ENCODE measurements at places on chromosomes 7 and 10. TPM values are rescaled to one million over a fixed set of nuclear protein-coding genes. Genes with fewer than 3 reads are reported as not detected.

The PNLIPRP3 gene
- not detected for total RNA-seq

The NOS3 gene
- total RNA-seq: 4.0 TPM

- no peak overlapping the region for H3K4me3 ChIP-seq
- H3K36me3 ChIP-seq: no peaks in the 10 kb centered on the region
- no peak overlapping the region for H3K27ac ChIP-seq
- H3K4me1 ChIP-seq: no peaks in the 10 kb centered on the region
Observed at GRCh38 chr7:3244241-3244814, 56.7 kb upstream of the SDK1 start.

DNA sequence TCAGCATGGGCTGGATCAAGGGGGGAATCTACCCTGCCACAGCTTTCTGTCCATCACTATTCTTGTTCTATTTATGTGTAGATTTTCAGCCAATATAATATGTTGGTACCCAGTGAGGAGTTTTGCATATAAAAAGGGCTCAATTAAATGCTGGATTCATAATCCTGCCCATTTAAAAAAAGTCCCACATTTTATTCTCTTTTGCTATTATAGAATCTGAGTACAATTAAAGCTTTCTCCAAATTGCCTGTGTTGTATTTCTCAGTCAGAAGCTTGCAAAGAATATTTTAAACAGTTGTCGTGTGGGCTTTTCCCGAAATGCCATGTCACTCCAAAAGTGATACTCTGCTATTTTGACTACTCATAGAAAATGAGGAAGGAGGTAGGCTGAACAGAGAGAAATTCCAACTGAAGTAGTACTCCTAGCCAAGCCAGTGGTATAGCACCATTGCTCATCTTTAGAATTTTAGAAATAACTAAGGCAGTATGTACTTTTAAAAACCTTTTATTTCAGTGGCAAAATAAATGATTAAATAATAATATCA is 108.3 kb upstream of the HDAC9 start:
- no peaks in the 10 kb centered on the region for H3K36me3 ChIP-seq
- no peak overlapping the region for H3K4me3 ChIP-seq
- no peak overlapping the region for H3K27ac ChIP-seq
- no peaks in the 10 kb centered on the region for H3K27me3 ChIP-seq
- no peaks in the 10 kb centered on the region for H3K4me1 ChIP-seq

The LGI1 gene
- 0.47 TPM for total RNA-seq

- H3K4me3 ChIP-seq: no peak overlapping the region
- no peaks in the 10 kb centered on the region for H3K27me3 ChIP-seq
- no peak for DNase-seq
- no peak overlapping the region for H3K27ac ChIP-seq
- no peaks in the 10 kb centered on the region for H3K4me1 ChIP-seq
Observed at GRCh38 chr7:154765118-154765517, 237.8 kb downstream of the PAXIP1 start.

The NPSR1 gene
- 1.0 TPM for total RNA-seq

- DNase-seq: no peak
- H3K4me1 ChIP-seq: no peaks in the 10 kb centered on the region
- H3K36me3 ChIP-seq: peaks cover 29% of the 10 kb centered on the region
- H3K27me3 ChIP-seq: no peaks in the 10 kb centered on the region
Observed at GRCh38 chr7:5231811-5232484, 41.9 kb downstream of the WIPI2 start.

DNA sequence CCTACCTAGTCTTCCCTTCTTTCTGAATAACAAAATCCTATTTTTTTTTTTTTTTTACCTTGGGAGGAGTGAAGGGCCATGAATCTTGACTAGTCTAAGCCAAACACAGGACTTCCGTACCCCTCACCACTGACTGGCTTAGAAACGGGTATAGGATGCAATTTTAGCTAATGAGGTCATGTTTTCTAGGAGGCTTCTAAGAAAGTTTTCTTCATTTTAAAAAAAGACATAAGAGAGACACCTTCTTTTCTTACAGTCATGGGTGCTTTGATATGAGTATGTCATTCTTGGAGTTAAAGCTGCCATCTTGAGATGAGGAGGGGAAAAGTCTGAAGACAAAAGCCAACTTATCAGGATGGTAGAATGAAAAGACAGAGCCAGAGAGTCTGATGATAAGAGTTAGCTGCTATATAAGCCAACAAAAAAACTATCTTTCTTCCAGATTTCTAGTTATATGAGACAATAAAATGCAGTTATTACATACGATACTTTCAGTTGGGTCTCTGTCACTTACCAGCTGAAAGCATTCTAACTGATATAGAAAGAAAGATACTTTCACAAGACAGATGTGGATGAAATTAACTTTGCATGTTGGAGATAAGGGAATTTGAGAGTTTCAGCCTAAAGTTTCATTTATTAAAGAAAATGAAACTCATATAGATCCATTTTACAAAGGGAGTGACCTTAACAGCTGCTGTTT is 34.0 kb downstream of the ZNF438 start:
- peaks cover 8% of the 10 kb centered on the region for H3K4me1 ChIP-seq
- no peak overlapping the region for H3K27ac ChIP-seq
- DNase-seq: no peak

The UPF2 gene
- total RNA-seq: 25.6 TPM

The IRF5 gene
- 9.7 TPM for total RNA-seq

DNA sequence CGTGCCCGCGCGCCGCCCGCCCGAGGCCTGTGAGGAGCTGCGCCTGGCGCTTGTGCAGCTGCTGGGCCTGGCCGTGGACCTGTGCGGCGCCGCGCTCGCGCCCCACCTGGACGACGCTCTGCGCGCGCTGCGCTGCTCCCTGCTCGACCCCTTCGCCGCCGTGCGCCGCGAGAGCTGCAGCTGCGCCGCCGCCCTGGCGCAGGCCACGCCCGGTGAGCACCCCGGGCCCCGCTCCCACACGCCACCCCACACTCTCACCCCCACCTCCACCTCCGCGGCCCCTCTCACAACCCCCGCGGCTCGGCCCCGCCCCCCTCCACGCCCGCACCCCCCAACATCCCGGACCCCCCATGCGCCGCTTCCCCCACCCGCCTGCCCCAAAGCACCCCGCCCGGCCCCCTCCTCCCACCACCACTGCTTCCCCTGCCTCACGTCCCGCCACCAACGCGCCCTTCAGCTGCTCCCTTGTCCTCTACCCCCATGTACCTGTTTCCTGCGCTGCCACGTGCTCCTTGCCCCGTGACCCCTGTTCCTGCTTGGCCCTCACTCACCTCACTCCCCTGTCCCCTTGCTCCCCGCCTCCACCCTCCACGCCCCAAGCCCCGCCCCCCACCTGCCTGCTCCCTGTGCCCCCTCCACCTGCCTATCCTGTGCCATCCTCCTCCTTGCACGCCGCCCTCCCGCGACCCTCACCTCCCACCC is at the start of gene PRKAR1B:
TSS of gene PRKAR1B (minus strand) at position 178 of the 702 bp plus-strand sequence. CDS start 15,776 bp downstream, outside the sequence.
- H3K27ac ChIP-seq: no peak within 1 kb of the TSS
- no peaks in the 10 kb centered on the region for H3K36me3 ChIP-seq
- H3K4me3 ChIP-seq: peak within 1 kb of the TSS; percentile 87
- no peaks in the 10 kb centered on the region for H3K27me3 ChIP-seq
- peak; percentile 72 for DNase-seq
- peaks cover 6% of the 10 kb centered on the region for H3K4me1 ChIP-seq

DNA sequence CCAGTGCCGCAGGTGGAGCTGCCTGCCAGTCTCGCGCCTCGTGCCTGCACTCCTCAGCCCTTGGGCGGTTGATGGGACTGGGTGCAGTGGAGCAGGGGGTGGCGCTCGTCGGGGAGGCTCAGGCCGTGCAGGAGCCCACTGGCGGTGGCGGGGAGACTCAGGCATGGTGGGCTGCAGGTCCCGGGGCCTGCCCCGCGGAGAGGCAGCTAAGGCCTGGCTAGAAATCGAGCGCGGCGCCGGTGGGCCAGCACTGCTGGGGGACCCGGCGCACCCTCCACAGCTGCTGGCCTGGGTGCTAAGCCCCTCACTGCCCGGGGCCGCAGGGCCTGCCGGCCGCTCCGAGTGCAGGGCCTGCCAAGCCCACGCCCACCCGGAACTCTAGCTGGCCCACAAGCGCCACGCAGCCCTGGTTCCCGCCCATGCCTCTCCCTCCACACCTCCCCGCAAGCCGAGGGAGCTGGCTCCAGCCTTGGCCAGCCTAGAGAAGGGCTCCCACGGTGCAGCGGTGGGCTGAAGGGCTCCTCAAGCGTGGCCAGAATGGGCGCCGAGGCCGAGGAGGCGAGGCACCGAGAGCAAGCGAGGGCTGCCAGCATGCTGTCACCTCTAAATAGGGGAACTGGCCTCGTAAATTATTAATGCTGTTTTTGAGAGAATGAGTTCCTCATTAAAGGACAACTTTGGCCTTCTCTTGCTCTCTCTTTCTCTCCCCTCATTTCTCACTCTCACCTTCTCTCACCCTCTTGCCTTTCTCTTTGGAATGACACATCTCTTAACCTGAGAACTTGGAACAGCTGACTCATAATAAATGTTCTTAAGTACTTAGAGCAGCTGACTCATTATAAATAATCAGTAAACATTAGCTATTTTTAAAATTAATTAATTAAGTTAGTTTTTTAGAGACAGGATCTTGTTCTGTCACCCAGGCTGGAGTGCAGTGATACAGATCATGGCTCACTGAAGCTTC is 4.9 kb downstream of the ACADSB start:
- H3K4me1 ChIP-seq: no peaks in the 10 kb centered on the region
- no peaks in the 10 kb centered on the region for H3K27me3 ChIP-seq
- DNase-seq: no peak
- H3K27ac ChIP-seq: no peak overlapping the region
- H3K4me3 ChIP-seq: no peak overlapping the region
- H3K36me3 ChIP-seq: no peaks in the 10 kb centered on the region

- H3K27me3 ChIP-seq: no peaks in the 10 kb centered on the region
- H3K4me3 ChIP-seq: no peak overlapping the region
- H3K27ac ChIP-seq: no peak overlapping the region
- H3K4me1 ChIP-seq: no peaks in the 10 kb centered on the region
Observed at GRCh38 chr7:71705217-71705616, 573.3 kb downstream of the GALNT17 start.

- H3K4me3 ChIP-seq: no peak overlapping the region
- H3K4me1 ChIP-seq: no peaks in the 10 kb centered on the region
- no peaks in the 10 kb centered on the region for H3K27me3 ChIP-seq
Observed at GRCh38 chr7:140526787-140527664, 47.7 kb upstream of the MKRN1 start.

The SH2B2 gene
- 5.0 TPM for total RNA-seq

- no peaks in the 10 kb centered on the region for H3K36me3 ChIP-seq
- H3K4me1 ChIP-seq: no peaks in the 10 kb centered on the region
- H3K27ac ChIP-seq: no peak overlapping the region
- no peak for DNase-seq
- no peak overlapping the region for H3K4me3 ChIP-seq
Observed at GRCh38 chr10:113585949-113586348, 33.1 kb downstream of the HABP2 start.

DNA sequence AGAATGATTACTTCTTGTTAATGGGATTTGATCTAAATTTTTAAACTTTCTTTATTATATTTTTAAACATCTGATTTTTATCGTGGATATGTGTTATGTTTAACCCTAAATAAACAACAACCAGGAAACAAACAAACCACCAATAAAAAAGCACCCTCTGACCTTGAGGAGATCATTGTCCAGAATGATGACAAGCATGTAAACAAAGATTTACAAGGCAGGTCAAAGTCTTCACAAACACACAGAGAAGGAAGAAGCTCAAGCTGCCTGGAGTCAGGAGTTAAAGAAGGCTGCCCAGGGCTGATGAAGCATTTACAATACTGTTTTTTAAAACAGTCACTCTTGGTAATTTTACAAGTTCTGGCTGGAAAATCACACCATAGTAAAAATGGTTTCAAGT is 31.0 kb upstream of the EGFR start:
- H3K4me3 ChIP-seq: no peak overlapping the region
- H3K4me1 ChIP-seq: no peaks in the 10 kb centered on the region
- no peaks in the 10 kb centered on the region for H3K27me3 ChIP-seq
- no peaks in the 10 kb centered on the region for H3K36me3 ChIP-seq

DNA sequence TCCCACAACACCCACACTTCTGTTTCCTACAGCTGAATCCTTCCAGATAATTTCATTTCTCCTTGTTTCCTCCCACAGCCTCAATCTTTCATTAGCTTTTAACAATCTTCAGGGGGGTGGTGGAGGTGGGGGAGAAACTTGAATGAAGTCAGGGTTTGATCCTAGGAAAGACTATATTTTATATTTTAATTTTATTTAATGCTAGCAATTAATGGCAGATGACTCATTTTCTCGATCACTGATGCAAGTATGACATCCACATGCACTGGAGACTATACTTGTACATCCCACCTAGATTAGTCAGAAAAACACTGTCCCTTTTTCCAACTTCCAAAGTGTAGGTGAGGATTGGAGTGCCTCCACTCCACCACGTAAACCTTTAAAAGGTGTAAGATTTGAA is 1181.3 kb upstream of the AUTS2 start:
- H3K4me3 ChIP-seq: no peak overlapping the region
- H3K27ac ChIP-seq: no peak overlapping the region
- no peaks in the 10 kb centered on the region for H3K4me1 ChIP-seq
- no peaks in the 10 kb centered on the region for H3K36me3 ChIP-seq

- H3K36me3 ChIP-seq: no peaks in the 10 kb centered on the region
- no peak overlapping the region for H3K4me3 ChIP-seq
- H3K27ac ChIP-seq: no peak overlapping the region
- no peaks in the 10 kb centered on the region for H3K4me1 ChIP-seq
- DNase-seq: no peak
- H3K27me3 ChIP-seq: no peaks in the 10 kb centered on the region
Observed at GRCh38 chr10:33252324-33252723, 82.1 kb downstream of the NRP1 start.

GRCh38 chr7:13990319-13990983 is 985 bp upstream of the ETV1 start:
- H3K4me3 ChIP-seq: peak overlapping the region; percentile 65
- no peaks in the 10 kb centered on the region for H3K4me1 ChIP-seq
- peak overlapping the region; percentile 80 for H3K27ac ChIP-seq
- no peaks in the 10 kb centered on the region for H3K36me3 ChIP-seq

DNA sequence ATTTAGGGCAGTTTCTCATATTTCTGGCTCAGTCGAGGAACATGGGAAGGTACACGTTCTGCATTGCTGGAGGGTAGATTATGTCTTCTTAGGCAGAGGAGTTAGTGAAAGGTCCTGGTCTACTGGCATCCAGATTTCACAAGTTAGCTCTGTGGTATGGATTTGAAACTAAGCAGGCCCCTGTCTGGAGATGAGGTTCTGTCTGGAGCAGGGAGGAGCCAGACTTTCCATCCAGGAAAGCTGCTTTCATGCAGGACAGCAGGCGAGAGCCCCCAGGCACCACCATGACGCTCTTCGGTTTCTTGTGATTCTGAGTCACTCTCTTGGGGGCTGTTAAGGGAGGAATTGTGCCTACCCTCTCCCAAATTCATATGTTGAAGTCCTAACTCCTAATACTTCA is 184.3 kb downstream of the KIAA1217 start:
- no peaks in the 10 kb centered on the region for H3K36me3 ChIP-seq
- H3K4me3 ChIP-seq: no peak overlapping the region
- H3K27ac ChIP-seq: no peak overlapping the region
- H3K4me1 ChIP-seq: no peaks in the 10 kb centered on the region
- no peak for DNase-seq

- DNase-seq: no peak
- H3K27ac ChIP-seq: no peak overlapping the region
- no peaks in the 10 kb centered on the region for H3K36me3 ChIP-seq
Observed at GRCh38 chr7:114548081-114548980, 133.7 kb downstream of the FOXP2 start.

All from colonic mucosa (tissue), 4 donors.